ENCODE measurements at places on chromosomes 3 and 15.

GRCh38 chr3:16140116-16140893 is 34.2 kb upstream of the GALNT15 start:
- no peak for DNase-seq

- DNase-seq, result no peak
Measured at GRCh38 chr3:151386056-151386455, 1.5 kb upstream of the P2RY12 start.

GRCh38 chr15:58988006-58988785 is 733 bp downstream of the RNF111 start:
- peak; percentile 30 for DNase-seq

DNA sequence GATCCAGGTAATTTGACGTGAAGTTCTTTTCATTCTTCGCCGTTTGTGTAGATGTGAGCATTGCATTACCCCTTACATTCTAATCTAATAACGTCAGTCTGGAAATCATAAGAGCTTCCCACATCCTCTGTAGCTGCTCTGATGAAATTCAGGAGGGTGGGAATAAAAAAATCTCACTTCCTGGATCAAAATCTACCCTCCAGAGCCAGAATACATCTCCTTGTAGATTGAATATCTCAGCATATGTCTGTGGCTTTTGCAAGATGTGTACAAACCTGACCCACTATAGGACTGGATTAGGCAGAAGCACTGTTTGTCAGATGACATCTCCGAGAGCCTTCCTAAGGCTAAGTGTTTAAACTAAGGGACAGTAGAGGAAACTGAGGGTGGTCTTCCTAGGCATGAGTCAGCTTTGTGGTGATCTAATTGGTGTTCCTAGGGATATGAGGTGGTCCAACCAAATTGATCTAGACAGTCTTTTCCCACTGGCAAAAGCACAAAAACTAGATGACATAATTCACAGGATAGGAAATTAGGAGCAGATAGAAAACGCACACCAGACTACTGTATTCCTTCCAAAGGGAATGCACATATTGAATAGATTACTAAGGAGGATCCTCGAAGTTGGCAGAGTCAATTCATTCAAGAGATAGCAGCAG is 216.3 kb upstream of the LRTM1 start:
- DNase-seq, result no peak

DNA sequence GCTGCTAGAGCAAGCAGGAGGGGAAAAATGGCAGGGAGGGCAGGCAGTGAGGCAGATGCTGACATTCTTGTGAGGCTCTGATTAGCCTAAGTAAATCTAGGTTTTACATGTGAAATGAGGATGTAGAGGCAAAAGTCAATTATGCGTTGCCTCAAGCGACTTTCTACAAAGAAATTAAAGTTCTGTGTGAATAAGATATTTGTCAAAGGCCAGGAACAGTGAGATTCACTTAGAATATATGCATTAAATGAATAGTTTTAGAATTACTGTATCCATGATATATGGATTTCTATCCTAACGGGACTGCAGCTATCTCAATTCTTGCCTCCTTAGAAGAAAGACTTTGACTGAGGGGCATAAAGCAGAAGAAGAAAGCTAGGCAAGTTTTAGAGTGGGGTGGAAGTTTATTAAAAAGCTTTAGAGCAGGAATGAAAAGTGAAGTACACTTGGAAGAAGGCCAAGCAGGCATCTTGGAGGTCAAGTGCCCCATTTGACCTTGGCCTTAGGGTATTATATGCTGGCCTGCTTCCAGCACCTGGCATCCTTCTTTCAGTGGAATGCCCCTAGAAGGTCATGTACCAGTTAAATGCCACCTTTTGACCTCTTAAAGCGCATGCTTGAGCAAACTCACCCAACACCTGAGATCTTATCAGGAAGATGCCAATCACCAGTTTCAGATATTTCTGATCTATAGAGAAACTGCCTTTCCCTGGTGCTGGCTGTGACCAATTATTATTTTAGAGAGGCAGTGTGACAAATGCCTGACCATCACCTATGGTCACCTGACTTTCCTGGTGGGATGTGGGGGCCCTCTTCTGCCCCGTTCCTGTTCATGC is 38.2 kb downstream of the OSTN start:
- no peak for DNase-seq

- DNase-seq, result peak; percentile 65
Measured at GRCh38 chr15:52208306-52208946, 17.2 kb upstream of the GNB5 start.

- DNase-seq, result no peak
Measured at GRCh38 chr15:100717596-100717995, 115.2 kb downstream of the ASB7 start.

GRCh38 chr15:69857250-69857649 is 240.5 kb downstream of the TLE3 start:
- no peak for DNase-seq

- DNase-seq, result no peak
Measured at GRCh38 chr15:66803182-66803729, 101.2 kb downstream of the SMAD6 start.

DNA sequence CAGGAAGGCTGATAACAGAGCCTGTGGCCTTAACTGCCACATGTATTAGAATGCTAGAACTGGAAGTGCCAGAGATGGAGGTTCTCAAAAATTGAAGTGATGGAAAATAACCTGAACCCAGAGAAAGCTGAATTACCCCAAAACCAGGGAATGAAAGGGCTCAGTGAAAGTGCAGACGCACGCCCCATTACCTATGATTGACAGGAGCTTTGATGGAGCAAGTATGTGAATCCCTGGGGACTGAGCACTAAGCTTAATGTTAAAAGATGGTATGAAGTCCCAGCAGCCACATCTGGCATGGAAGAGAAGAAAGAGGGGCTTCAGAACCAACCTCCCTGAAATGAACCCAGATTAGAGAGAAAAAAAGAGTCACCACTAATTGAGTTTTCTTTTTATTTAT is 118.4 kb upstream of the FHIT start:
- DNase-seq, result no peak

GRCh38 chr3:146496726-146497125 is 27.4 kb upstream of the PLSCR2 start:
- no peak for DNase-seq

GRCh38 chr15:100123611-100124010 is 218.2 kb downstream of the ADAMTS17 start:
- no peak for DNase-seq

DNA sequence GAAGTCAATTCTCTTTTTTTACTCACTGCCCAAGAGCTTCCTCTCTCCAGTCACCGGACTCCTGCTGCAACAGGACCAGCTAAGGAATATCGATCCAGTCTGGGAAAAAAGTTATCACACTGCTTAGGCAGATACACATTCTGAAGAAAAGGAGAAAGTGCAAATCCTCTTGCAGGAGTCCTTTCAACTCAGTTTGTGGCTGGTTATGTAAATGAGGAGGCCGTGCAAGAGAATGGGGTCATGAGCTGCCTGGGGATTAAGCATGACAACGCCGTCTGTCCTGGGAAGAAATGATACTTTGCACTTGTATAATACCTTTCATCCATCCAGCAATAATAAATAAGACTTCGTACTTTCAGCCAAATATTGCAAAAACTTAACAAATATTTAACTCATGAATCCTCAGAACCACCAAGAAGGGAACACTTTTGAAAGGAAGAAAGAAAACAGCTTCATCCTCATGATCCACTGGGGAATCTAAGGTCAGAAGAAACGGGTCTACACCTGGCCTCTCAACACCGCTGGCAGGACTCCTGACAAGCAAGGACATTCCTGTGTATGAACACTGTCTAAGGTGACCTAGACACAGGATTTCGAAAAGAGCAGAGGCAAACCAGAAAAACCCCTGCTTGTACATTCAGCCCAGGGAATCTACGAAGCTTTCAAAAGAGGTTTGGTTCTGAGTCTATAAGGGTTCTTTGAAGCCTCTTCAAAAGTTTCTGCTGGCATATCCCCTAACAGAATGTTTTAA is 13.1 kb upstream of the WWTR1 start:
- DNase-seq, result no peak

DNA sequence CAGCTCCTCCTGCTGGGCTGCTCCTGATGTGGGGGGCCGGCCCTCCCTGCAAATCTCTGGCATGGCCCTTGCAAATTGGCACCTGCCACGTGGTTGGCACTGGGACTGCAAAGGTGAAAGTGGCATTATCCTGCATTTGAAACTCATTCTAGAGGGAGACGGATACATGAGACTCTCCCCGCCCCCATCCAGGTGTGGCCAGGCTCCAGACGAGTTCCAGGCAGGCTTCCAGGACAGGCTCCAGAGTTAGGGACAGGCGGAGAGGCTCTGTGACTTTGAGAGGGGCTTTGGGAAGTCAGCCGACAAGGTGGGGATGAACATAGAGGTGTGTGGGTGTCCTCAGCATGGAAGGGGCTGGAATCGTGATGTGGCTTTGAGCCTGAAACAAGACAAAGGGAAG is 178.5 kb downstream of the APBA2 start:
- DNase-seq, result no peak

DNA sequence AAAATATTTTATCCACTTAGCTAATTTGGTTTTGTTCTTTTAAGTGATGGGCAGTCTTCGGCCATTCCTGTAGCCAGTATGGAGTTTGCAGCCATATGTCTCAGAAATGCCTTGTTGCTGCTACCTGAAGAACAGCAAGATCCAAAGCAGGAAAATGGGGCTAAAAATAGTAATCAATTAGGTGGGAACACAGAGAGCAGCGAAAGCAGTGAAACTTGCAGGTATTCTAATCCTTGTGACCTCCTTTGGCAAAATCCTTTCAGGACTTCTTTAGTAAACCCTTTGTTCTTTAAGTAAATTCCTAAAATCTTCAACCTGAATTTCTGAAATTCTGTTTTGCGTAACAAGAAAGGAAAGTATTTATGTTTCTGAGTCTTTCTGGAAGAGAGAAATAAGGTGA is 49.8 kb downstream of the CNOT10 start:
- no peak for DNase-seq

GRCh38 chr3:16102905-16103364 is 71.5 kb upstream of the GALNT15 start:
- DNase-seq, result no peak

GRCh38 chr3:480070-480469 is 283.5 kb downstream of the CHL1 start:
- DNase-seq, result no peak

- no peak for DNase-seq
Measured at GRCh38 chr15:101545548-101546505, 56.3 kb upstream of the PCSK6 start.

DNA sequence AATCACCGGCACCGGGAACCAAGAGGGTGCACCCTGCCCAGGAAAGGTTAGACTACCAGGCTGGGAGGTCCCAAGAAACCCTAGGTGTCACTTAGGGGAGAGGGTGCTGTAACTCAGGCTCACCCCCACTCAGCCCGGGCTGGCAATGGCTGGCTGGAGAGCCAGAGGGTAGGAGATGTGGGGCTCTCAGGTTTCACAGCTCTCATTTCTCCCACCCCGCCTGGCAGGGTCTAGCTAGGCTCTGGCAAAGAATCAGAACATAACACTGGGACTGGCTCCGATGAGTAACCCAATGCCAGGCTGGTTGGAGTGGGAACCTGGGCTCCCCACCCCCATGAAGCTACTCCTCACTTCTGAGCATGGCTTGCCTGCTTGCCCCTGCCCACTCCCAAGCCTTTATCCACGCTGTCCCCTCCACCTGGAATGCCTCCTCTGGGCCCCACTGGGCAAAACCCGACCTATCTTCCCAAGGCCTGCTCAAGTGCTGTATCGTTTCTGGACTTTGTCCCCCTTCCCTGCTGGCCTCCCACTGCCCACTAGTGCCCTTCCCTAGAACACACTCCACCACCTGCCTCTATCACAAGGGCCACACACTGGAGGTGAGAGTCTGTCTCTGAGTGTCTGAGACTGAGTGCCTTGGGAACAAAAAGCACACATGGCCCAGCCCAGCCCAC is 2.0 kb downstream of the CIB2 start:
- DNase-seq, result no peak

GRCh38 chr3:56857178-56857577 is 55.4 kb upstream of the ARHGEF3 start:
- no peak for DNase-seq
